Coronary artery (tissue), 2 donors: ENCODE measurements at places on chromosomes 1 and 21.

DNA sequence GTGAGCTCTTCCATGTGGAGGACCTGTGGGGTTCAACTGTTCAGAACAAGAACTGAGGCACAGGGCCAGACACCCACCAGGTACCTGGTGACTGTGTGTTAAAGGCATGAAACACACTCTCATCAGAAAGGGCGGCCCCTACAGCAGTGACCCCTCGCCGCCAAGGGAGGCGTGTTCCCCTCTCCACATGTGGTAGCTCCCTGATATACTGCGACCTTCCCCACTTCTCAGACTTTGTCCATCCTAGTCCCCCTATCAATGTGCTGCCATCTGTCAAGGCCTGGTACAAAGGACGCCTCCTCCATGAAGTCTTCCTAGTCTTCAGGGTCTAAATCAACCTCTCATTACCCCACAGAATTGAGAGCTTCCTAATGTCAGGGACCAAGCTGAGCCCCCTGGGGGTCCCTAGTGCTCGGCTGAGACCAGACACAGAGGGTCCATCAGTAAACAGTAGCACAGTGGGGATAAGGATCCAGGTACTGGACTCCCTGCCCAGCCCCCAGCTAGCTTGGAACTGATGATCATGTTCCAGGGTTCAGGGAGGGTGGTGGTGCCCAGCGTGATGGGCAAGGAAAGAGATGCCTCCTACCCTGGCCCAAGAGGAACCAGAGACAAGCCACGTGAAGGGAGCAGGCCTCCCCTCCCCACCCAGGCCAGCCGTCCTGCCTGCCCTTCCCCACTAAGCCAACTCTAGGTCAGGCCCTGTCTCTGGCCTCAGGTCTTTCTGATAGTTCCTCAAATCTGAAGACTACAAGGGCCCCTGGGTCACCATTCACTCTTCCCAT lies 10.3 kb downstream of the SDC3 start:
- DNase-seq: no peak

DNA sequence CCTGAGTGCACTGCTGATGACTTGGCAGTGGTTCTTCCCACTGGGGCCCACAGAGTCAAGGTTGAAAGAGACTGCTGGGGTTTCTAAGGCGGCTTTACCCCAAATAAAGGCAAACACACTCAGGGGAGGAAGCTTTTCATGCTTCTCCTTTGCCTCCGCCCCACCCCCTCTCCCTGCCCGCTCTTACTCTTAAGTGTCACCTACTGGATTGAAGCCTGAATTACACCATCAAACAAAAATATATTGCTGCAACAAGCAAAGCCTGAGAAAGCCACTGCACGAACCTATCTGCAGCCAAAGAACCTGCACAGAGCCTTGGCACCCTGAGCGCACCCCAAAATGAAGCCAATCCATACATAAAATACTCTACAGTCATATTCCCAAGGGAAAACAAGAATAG lies 63.1 kb downstream of the PTGFR start:
- DNase-seq: no peak

- no peak for DNase-seq
Measured at GRCh38 chr21:44527983-44528633, 11.9 kb downstream of the KRTAP10-1 start.

DNA sequence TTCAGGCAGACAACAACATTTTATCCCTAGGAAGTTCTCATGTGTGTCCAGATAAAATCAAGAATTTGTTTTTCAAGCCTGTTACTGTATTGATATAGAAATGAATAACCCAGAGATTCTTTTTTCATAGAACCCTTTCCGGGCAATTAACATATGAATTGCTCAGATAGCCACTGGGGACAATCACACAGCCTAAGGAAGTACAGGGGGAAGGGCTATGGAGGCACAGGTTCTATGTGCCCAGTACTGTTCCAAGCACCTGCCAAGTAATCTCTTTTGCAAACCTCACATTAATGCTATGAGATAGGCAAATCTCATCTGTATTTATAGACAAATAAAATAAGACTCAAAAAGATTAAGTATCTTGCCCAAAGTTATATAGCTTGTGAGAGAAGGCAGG lies 84.9 kb downstream of the NTNG1 start:
- no peak for DNase-seq

DNA sequence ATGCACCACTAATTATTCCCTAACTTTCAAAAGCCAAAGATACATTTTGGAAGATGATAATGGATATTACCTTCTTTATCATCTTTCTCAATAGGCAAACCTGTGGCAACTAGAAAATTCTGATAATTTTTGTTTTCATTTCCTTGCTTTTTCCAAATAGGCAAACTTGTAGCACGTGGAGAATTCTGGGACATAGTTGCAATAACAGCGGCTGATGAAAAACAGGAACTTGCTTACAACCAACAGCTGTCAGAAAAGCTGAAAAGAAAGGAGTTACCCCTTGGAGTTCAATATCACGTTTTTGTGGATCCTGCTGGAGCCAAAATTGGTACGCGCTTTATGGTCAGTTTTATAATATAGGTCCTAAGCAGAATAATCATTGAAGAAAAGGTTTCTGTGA lies 1.5 kb downstream of the FPGT start:
- DNase-seq: no peak

GRCh38 chr1:211647711-211648121 lies 27.7 kb downstream of the NEK2 start:
- no peak for DNase-seq

GRCh38 chr1:241939798-241940197 lies 17.8 kb upstream of the BECN2 start:
- no peak for DNase-seq

- DNase-seq: no peak
Measured at GRCh38 chr1:92623187-92623778, 136.6 kb upstream of the GFI1 start.

DNA sequence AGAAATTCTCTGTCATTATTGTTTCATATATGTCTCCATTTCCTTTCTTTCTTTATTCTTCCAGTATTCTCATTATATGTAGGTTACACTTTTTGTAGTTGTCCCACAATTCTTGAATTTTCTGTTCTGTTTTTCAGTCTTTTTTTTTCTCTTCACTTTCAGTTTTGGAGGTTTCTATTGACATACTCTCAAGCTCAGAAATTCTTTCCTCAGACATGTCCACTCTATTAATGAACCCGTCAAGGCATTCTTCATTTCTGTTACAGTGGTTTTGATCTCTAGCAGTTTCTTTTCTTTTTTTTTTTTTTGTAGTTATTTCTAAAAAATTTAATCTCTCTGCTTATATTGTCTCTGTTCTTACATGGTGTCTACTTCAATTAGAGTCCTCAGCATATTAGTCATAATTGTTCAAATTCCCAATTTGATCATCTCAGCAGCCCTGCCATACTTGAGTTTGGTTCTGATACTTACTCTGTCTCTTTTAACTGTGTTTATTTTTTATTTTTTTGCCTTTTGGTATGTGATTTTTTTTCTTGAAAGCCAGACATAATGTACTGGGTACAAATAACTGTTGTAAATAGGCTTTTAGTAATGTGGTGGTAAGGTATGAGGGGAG lies 49.5 kb upstream of the KCNK2 start:
- DNase-seq: no peak

- DNase-seq: no peak
Measured at GRCh38 chr1:157170677-157171515, 32.7 kb upstream of the ETV3 start.

- peak; percentile 80 for DNase-seq
Measured at GRCh38 chr1:33349081-33349759, 28.3 kb upstream of the A3GALT2 start.

GRCh38 chr21:28444557-28444956 lies 548.1 kb downstream of the LTN1 start:
- DNase-seq: no peak

DNA sequence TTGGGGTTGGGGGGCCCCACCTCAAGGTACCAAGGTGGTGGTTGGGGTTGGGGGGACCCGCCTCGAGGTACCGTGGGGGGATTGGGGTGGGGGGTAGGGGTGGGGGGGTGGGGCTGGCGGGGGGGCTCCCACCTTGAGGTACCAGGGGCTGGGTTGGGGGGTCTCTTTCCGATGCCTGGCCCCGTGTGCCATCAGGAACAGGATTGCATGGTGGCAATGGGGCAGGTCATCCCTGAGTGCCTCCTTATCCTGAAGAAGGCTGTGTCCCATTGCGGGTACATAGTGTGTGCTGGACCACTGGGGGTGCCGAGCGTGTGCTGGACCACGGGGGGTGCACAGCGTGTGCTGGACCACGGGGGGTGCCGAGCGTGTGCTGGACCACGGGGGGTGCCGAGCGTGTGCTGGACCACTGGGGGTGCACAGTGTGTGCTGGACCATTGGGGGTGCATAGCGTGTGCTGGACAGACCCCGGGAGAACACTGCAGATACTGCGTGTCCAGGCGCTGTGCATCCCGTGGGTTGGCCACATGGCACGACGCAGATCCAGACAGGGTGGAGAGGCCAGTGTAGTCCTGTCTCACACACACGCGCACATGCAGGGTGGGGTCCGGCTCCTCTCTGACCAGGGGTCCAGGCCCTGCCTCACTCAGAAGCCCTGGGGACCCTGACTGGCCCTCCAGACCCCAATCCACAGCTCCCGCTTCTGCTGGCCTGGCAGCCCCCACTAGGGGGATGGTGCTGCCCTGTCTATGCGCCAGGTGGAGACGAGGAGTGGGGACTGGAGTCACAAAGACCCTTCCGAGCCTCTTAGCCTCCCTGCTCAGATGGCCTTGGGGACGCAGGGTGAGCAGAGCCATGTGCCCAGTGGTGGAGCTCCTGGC lies 4.2 kb downstream of the SCNN1D start:
- no peak for DNase-seq

DNA sequence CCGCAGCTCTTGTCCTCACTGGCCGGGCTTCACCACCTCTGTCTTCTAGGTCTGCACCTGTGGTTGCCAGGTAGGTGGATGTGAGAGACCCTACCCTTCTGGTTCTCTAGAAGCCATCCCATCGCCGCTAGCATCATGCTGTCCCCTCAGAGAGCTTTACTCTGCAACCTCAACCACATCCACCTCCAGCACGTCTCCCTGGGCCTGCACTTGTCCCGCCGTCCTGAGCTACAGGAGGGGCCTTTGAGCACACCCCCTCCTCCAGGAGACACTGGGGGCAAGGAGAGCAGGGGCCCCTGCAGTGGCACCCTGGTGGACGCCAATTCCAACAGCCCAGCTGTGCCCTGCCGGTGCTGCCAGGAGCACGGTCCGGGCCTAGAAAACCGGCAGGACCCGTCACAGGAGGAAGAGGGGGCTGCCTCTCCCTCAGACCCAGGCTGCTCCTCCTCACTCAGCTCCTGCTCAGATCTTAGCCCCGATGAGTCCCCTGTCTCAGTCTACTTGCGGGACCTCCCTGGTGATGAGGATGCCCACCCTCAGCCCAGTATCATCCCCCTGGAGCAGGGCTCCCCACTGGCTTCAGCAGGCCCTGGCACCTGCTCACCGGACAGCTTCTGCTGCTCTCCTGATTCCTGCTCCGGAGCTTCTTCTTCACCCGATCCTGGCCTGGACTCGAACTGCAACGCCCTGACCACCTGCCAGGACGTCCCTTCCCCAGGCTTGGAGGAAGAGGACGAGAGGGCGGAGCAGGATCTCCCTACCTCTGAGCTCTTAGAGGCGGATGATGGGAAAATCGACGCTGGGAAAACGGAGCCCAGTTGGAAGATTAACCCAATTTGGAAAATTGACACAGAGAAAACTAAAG lies 1.2 kb downstream of the RUSC1 start:
- DNase-seq: no peak

GRCh38 chr1:17776426-17776825 lies 21.3 kb downstream of the ACTL8 start:
- DNase-seq: no peak

DNA sequence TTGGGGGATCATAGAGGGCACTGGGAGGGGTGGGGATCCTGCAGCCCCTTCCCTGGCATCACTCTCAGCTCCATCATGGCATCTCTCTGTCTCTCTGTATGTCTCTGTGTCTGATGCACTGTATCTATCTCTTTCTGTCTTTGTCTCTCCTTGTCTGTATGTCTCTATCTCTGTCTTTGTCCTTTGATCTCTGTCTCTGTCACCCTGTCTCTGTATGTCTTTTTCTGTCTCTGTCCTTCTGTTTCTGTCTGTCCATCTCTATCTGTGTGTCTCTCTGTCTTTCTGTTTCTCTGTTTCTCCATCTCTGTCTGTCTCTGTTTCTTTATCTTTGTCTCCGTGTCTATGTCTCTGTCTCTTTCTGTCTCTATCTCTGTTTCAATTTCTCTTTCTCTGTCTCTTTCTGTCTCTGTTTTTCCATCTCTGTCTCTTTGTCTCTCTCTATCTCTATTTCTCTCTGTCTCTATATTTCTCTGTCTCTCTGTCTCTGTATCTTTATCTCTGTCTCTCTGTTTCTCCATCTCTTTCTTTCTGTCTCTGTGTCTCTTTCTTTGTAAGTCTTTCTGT lies 56.4 kb downstream of the TRIM11 start:
- no peak for DNase-seq

GRCh38 chr1:172142324-172142723 lies 278.2 kb upstream of the C1orf105 start:
- DNase-seq: no peak

- DNase-seq: no peak
Measured at GRCh38 chr1:202580619-202581018, 129.6 kb downstream of the SYT2 start.

- DNase-seq: no peak
Measured at GRCh38 chr1:198936371-198937083, 297.7 kb downstream of the PTPRC start.

GRCh38 chr21:14981246-14981645 lies 83.6 kb downstream of the NRIP1 start:
- DNase-seq: no peak

- DNase-seq: no peak
Measured at GRCh38 chr1:169466259-169467230, 19.2 kb downstream of the SLC19A2 start.

- DNase-seq: no peak
Measured at GRCh38 chr1:29575277-29575676, 339.0 kb downstream of the PTPRU start.

GRCh38 chr1:229760478-229760996 lies 134.5 kb downstream of the URB2 start:
- no peak for DNase-seq

- no peak for DNase-seq
Measured at GRCh38 chr1:186404454-186405051, 28.9 kb downstream of the ODR4 start.

DNA sequence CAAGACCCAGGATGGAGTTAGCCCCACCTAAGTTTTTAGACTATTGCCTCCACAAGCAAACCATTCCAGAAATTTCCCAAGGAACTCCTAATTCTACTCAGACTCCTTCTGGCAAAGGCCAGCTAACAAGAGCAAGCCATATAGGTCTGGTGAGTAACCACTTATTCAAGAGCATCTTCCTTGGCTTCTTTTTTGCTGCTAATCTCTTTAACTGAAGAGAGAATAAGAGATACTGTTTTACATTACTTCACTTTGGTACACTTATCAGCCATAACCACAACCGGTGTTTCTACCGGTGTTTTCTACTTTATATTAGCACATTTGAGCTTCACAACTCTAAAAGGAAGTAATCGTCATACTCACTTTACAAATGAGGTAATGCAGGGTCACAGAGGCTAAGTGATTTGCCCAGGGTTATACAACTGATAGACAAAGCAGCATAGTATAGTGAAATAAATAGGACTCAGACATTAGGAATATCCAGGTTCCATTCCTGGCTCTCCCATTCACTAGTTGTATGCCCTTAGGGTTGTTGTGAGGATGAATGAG lies 1.7 kb upstream of the EPS15 start:
- DNase-seq: no peak
